ENCODE measurements at places on chromosomes 12 and 14.

DNA sequence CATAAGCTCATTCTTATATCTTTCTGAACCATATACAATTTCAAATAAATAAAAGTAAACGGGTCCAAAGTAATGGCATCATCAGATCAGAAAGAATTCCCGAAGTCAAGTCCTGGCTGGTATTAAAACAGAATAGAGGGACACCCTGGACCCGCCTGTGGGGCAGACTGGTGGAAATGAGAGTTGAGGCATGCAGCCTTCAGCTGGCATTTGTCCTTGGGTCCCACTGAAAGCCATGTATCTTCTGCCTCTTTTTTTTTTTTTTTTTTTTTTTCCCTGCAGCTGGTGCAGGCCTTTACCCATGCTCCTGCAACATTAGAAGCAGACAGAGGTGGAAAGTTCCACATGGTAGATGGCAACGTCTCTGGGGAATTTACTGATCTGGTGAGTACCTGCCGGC is 9.9 kb downstream of the AHSA1 start:
- DNase-seq, result no peak

- DNase-seq, result no peak
Observed at GRCh38 chr12:100741084-100741711, 53.4 kb upstream of the ANO4 start.

DNA sequence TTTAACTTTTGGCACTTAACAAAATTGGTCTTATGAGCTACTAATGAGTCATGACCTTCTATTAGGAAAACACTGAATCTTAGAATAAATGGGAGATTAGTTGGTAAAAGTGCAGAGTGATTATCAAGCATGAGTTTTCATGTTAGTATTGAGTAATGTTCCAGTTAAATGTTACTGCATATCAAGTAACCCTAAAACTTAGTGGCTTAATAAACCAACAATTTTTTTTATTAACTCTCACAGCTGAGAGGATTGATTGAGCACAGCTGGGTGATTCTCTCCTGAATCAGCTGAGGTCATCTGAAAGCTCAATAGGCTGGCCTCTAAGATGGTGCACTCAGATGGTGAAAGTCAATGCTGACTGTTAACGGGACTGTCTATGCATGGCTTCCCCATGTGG is 248.6 kb downstream of the BCL11B start:
- no peak for DNase-seq

GRCh38 chr12:52632656-52633055 is 14.3 kb upstream of the KRT73 start:
- no peak for DNase-seq

DNA sequence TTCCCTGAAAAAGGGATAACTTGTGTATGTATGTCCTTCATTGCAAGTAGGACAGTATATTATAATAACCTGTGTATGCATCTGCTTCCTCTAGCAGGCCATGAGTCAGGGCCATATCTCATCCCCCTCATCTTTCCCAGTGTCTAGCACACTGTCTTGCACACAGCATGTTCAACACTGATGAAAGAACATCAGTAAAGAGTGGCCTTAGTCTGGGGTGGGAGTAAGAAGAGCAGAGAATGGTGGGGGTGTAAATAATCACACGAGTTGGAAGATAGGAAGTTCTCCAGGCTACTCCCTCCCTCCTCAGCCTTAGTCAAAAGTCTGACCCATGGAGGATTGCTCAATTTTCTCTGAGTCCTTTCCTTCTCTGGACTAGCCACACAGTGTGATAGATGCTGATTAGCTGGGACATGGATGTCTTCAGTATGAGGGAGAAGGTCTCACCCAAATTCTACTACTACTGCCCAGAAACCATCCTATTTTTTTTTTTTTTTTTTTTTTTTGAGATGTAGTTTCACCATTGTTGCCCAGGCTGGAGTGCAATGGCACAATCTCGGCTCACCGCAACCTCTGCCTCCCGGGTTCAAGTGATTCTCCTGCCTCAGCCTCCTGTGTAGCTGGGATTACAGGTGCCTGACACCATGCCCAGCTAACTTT is 14.6 kb upstream of the SP1 start:
- no peak for DNase-seq
